ENCODE measurements at places on chromosomes 1 and 21.

DNA sequence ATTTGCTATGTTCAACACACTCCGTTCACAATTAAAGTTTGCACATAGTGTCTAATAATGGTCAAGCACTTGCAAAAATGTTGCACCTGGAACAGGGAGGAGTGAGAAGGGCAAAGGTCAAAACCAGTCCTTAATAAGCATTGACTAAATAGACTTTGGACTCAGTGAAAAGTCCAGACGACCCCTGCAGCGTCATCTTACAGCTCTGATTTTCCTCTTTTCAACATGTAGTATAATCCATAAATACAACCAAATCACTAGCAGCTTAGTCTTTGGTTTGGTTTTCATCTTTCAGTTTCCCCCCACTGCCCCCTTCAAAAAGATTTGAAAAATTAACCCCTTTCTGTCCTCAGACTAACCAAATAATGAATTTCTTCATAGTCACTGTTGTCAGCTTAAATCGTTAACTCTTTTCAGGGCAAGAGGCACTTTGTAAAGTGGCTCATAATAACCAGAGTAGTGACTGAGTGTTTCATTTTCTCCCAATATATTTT, 290.3 kb downstream of the PTPRC start:
- no peak for DNase-seq

- DNase-seq = peak; percentile 98
These were observed 15.3 kb downstream of the INPP5B start for GRCh38 chr1:37931361-37932158.

- DNase-seq = no peak
These were observed 2.0 kb upstream of the COL9A2 start for GRCh38 chr1:40318970-40319621.

DNA sequence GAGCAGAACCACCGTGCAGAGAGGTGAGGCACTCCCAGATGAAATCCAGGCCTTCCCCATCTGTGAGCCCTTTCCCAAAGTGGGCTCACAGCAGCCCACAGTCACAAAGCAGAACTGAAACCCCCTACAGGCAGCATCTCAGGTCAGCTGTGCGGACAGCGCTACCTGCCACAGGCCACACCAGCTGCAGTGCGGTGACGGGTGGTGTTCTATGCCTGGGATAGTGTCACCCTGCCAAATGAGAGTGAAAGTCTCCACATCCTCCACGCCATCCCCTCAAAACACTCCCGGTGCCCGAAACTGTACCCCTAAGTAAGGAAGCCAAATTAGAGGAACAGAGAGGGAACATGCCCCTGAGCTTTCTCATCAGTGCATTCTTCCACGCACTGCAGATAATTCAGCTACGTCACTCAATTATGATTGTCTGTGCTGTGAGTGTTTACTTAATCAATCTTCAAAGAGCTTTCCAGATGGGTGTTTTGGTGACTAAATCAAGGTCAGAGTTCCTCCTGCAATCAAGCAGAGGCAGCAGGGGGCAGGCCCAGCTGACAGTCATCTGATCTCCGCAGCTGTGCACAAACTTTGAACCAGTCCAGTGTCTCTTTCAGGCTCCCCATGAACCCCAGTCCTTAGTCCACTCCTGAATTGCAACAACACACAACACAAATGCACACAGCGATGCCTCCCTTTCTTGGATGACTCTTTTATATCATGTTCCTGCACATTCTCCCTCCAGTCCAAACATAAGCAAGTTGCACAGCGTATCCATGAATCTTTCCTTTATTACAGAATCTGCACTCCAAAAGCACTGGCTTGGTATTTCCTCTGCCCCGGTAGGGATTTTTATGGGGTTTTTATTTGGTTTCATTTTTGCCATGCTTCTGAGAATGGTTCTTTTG, 150.0 kb downstream of the TOMM20 start:
- peak; percentile 90 for DNase-seq

DNA sequence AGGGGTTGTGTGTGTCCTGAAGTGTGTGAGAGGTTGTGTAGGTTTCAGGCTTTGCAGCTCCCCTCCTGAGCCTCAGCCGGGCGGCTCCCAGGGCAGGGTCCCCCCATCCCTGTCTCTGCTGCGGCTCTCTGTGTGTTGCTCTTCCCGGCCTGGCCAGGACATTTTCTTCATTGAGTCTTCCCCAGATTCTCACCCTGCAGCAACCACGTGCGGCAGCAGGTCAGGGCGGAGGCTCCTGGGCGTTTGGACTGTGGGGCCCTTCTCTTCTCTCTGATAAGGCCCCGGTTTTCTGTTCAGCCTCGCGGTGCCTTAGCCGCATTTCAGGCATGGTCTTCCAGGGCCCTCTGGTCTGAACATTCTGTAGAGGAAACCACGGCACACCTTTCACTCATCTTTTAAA, 1.8 kb upstream of the TCP10L start:
- no peak for DNase-seq
